ENCODE measurements at places on chromosomes 12 and 14.

- no peak for DNase-seq
These were observed 276.5 kb upstream of the AMIGO2 start for GRCh38 chr12:47356129-47356700.

DNA sequence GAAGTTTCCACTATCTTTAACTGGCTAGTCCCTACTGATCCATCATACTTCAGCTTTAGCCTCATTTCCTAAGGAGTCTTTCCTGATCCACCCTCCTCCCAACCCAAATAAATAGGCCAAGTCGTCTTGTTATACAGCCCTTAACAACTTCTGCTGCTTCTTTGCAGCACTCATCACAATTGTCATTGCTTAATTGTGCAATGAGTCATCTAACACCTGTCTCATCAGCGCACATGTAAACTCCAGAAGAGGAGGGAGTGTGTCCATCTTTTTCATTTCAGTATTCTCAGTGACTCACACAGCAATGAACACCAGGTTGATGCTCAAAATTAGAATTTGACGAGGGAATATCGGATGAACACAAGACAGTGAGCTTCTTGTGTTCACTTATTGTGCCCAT, 87.3 kb downstream of the SUDS3 start:
- no peak for DNase-seq

DNA sequence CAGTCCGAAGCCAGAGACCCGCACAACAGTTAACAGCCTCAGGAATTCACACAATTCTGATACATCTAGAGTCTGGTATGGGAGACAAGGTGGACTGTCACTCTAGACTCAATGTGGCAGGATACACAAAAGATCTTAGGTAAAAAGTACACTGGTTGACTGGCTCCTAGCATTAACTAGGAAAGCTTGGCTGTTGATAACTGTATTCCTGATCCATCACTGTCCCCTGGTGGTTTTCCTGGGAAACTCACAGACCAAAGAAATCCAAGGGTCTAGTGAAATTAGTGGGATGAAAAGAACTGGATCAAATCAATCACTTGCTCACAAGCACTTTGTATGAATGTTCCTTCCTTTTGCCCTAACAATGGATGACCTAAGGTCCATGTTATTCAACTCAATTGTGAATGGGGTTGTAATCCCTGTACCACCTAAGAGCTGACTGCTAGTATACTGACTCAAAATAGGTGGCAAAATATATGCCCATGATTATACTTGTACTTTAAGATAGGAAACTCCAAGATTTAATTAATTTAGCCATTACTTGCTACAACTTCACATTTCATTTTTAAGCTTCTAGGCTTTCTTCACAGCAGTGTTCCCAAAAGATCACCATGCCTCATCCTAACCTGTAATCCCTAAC, 14.0 kb downstream of the NPC2 start:
- DNase-seq, result no peak

DNA sequence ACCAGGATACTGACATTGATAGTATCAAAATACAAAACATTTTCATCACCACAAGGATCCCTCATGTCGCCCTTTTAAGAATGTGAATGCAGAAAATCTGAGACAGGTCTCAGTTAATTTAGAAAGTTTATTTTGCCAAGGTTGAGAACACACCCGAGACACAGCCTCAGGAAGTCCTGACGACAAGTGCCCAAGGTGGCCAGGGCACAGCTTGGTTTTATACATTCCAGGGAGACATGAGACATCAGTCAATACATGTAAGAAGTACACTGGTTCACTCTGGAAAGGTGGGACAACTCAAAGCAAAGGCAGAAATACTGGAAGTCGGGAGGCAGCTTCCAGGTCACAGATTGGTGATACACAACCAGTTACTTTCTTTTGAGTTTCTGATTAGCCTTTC, 235.2 kb upstream of the KRR1 start:
- DNase-seq, result no peak

- no peak for DNase-seq
These were observed 16.1 kb upstream of the SMOC1 start for GRCh38 chr14:69863083-69863482.

DNA sequence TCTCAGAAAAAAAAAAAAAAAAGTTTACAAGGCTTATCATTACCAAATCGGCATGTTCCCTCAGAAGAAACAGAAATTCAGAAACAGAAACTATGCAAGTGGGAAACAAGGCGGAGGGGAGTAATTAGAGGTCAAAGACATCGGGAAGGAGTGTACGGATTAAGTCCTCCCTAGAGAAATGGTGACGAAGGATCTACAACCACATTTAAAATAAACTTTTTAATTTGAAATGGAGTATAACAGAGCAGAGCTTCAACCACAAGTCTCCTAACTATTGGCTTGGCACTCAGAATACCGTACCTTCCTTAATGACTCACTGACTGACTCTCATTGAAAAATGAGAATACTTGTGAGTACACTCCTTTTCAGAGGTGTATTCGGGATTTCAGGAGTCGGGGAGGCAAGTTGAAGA, 908 bp downstream of the ENTPD5 start:
- DNase-seq, result no peak

- DNase-seq, result no peak
These were observed 394.5 kb upstream of the ATP2B1 start for GRCh38 chr12:90102957-90103652.

DNA sequence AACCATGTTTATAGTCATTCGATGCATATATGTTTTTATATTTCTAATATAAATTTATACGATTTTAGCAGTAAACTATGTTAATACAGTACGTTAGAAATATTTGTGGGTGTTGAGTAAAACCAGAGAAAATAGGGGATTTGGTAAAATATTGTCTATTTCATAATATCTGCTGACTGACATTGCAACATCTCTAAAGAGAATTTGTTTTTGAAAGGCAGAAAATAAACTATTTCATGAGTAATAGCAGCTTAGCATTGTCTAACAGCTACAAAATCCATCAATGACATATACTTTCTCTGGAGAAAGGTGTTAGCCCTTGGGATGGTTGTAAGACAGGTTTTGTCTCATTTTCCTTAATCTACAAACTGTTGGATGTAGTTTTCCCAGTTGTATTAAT, 144.9 kb downstream of the PDE3A start:
- no peak for DNase-seq

DNA sequence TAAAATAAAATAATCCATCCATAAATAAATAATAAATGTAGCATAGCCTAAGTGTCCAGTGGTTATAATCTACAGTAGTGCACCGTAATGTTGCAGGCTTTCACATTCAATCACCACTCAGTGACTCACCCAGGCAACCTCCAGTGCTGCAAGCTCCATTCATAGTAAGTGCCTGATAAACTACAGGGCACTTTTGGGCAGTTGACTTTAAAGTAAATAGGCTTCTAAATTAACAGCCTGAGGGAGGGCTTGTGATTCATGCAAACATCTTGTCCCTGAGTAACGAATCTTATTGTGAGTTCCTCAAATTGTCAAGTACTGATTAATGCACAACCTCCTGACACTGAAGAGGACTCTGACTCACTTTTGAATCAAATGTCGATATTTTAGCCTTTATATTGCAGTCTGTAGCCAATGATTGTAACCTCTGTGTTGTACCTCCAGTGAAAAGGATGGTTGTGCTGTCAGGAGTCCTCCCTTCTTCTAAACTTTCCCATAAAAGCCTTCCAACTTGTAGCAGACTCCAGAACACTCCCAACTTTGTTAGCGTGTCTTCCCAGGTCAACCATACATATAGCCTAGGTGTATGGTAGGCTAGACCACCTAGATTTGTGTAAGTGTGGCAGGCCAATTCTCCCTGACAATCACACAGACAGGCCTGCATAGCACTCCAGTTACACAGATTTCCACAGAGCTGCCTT, 55.0 kb upstream of the BICD1 start:
- no peak for DNase-seq

GRCh38 chr14:69848903-69849391, 30.3 kb upstream of the SMOC1 start:
- DNase-seq, result peak; percentile 9

DNA sequence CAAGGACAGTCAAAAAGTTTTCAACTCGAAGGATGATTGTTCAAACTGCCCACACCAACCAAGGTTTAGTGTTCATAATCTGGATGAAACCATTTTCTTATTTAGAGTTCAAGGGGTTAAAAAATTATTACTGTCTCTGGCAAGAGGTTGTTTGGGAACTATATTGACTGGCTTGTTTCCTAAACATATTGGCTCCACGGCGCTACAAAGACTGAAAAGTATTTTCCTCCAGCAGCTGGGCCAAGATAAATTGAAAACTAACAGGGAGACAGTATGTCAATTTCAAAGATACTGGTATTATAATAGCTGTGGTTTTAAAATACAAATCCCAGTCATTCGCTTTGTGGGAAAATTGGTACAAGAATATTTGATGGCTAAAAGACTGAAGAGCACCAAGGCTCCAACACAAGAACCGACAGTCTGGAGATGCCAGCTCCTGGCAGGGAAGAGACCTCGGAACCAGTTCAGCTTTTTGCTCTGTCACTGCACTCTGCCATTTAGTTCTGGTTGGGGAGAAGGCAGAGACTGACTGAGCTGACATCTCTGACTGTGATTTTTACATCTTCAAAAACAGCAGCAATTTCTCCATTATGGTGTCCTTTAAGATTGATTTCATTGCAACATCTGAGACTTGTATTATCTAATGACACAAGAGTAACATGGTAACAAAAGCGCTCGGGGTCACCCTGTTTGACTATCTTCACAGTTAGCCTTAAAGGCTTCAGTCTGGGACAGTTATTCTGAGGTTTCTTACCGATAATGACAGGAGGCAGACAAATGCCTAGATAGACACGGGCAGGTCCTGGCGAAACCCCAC, 62.0 kb downstream of the ST8SIA1 start:
- DNase-seq, result no peak

DNA sequence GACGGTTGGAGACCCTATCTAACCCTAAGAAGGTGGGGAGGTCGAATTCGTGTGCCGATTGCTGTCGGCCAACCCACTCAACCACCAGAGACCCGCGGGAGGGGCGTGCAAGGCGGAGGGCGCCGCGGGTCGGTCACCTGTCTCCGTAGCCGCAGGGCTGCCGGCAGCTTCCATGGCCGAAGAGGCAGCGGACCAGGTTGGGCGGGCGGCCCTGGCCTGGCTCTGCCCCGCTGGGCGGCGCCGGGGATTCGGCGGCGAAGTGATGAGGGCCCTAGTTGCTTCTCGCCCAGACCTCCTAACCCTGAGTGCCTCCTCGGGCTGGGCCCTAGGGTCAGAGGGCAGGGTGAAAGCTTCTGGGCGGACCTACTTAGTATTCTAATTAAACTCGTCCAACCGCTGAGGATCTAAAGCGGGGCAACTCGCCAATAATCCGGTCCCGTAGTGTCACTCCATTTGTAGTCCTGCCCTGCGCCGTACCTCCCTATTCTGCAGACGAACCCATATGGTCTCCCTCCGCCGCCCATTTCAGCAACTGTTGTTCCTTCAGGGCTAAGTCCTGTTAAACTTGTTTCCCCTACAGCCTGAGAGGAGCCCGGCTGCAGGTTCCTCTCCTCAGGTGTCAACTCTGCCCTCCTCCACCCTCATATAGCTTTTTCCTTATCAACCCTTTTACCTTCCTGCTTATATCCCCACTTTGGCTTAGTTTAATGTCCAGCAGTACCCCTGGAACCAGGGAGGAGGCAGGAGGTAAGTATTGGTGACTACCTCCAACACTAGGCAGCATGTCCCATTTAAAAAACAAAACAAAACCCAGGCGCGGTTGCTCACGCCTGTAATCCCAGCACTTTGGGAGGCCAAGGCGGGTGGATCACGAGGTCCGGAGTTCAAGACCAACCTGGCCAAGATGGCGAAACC, at the start of gene PYM1:
PYM1 (minus strand) TSS at position 307 of the 915 bp plus-strand sequence; CDS start at position 174, 133 bp downstream.
- DNase-seq, result peak; percentile 82

DNA sequence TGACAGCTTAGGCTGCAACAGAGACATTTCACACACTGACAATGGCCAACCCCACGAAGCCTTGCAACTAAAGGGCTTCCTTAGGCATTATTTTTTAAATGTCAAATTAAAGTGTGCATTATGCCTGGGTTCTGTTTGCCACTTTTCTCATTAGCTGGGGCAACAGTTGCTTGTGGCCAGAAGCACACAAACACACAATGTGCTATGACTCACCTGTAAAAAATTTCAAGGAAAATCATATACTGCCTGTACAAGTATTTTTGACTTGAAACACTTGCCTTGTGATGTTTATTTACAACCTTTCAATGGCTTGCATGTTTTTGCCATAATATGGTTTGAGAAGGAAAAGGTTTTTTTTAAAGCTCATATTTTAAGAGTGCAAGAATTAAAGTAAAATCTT, 1.9 kb downstream of the NTN4 start:
- DNase-seq, result no peak

GRCh38 chr12:99267038-99267437, 380.5 kb upstream of the GARIN6 start:
- no peak for DNase-seq

DNA sequence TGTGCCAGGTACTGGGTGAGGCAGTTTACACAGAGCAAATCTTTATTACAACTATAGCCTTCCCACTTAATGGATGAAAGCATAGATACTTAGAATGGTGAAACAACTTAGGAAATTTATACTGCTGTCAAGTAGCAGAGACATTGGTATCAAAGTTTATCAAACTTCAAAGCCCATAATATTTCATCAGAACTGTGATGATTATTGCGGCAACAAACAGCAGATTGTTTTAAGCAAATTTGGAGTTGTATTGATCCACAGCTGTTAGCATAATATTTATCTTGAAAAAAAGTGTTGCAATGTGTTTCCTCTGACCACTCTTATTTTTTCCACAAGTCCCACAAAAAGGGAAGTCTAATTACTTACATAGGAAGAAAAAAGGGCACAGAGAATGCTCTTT, 2.0 kb upstream of the SLCO1B3 start:
- DNase-seq, result no peak

- DNase-seq, result no peak
These were observed 37.4 kb downstream of the NOC4L start for GRCh38 chr12:132181570-132182200.

- no peak for DNase-seq
These were observed 82.4 kb upstream of the SLC38A2 start for GRCh38 chr12:46454981-46455380.

DNA sequence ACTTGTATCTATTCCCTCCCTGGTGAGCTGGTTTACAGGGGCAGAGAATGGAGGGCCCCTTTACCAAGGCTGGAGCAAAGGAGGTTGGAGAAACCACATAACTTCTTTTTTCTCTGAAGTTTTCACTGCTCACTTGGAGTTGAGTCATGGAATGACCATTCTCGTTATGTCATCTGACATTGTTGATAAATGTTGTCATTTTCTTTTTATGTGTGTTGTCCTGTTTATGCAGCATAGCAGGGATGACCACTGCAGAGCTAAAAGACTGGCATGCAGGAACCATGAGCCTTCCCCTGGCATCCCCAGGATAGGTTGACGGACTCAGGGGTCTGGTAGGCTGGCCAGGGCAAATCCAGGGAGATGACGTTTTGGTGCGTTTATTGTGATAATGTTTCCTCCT, 256.8 kb upstream of the DDHD1 start:
- no peak for DNase-seq

- no peak for DNase-seq
These were observed 44.4 kb downstream of the AEBP2 start for GRCh38 chr12:19483727-19484126.

GRCh38 chr12:111992464-111992863, 20.5 kb downstream of the TMEM116 start:
- DNase-seq, result no peak

- no peak for DNase-seq
These were observed 1096.6 kb downstream of the BCL11B start for GRCh38 chr14:98175436-98175835.

- no peak for DNase-seq
These were observed 9.3 kb upstream of the FMNL3 start for GRCh38 chr12:49716553-49716952.

GRCh38 chr12:6934110-6934509, 6.4 kb downstream of the ATN1 start:
- no peak for DNase-seq

Data from NCI-H774 (cell line).